ENCODE measurements at places on chromosomes 11 and 22.

DNA sequence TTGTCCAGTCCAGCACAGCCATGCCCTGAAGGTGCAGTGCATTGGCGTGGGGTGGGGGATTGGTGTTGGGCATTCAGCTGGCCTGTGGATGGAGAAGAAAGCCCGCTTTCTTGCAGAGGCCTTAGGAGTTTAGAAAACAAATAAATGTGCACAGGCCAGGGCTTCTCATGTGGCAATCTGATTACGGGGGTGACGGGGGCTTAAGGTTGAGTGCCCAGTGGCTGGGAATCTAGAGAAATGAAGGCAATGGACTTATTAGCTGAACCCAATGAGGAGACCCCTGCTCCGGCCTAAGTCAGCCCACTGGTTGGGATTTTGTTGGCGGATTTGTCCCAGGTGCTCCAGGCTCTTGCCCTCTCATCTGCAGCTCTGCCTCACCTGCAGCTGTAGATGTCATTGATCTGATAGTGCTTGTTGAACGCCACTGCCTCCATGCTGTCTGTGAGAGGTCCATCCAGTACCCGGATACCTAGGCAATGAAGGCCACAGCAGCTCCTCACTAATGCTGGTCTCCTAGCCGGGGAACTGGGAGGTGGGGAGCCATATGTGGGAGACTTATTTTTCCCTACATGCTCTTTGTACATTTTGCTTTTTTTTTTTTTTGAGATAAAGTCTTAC, 6.2 kb downstream of the PCSK7 start:
- DNase-seq: no peak

- no peak for DNase-seq
Measured at GRCh38 chr11:67535561-67535960, 12.3 kb upstream of the CABP2 start.

DNA sequence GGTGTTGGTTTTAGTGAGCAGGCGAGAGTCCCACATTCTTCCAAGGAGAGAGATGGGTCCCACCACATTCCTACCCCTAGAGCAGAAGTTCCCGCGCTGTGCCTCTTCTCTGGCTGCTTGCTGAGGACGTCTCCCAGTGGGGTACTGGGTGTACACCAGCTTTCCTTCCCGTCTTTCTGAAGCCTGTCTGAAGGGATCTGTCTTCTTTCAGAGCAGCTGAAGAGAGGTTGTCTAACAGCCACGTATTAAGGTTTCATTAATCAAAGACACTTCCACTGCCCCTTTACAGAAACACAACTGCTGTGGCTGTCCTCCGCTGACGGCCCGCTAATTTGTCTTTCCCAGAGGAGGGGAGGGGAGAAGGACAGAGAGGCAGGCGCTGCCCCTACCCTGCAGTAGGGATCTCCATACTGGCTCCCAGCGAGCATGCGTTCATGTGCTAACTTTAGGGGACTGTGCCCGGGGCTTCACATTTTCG, 56.0 kb downstream of the ZBTB16 start:
- no peak for DNase-seq

- DNase-seq: no peak
Measured at GRCh38 chr22:48414651-48415050, 1413.0 kb downstream of the BRD1 start.

GRCh38 chr22:22737590-22737989, 93.2 kb downstream of the GGTLC2 start:
- DNase-seq: no peak

- no peak for DNase-seq
Measured at GRCh38 chr11:118659953-118660680, 19.3 kb downstream of the TREH start.

DNA sequence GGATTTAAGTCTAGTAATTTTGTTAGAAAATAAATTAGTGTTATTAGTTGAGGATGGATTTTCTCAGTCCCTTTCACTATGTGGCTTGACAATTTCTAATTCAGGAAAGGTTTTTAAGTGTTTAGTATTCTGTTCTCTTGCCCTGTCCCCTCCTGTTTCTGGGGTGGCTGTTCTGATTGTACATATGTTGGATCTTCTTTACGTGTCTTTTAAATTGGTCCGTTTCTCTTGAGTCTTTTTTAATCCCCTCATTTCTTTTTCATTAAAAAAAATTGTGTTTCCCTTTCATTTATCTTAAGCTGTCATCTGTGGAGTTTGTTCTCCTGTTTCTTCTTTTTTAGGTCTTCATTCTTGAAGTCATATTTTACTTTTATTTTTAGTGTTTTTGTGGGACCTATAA, 12.5 kb downstream of the ZBED4 start:
- DNase-seq: no peak

DNA sequence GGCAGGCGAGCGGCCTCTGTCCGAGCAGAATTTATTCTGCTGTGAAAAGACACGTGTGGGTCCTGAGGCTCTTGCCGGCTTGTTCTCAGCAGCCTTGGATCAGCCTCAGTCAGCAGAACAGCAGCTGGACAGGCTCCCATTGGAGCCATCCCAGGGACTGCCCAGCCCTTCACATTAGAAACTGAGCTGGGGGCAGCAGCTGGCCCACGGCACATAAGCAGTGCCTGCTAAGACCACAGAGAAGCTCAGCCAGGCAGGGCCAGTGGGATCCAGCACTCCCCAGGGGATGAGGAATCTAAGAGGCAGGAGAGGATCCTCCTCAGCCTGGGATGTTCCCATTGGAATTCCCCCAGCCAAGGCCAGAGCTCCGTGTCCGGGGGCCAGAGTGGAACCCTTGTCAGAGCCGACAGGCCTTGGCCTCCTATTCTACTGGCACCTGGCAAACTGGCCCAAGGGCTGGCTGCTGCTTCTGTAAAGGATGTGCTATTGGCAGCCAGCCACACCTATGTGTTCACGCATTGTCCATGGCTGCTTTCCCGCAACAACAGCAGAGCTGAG, 18.2 kb downstream of the RTN4R start:
- DNase-seq: no peak

- no peak for DNase-seq
Measured at GRCh38 chr11:117563556-117563955, 233.5 kb downstream of the DSCAML1 start.

- no peak for DNase-seq
Measured at GRCh38 chr11:64139049-64139448, 26.9 kb downstream of the MACROD1 start.

GRCh38 chr11:115739878-115740277, 235.7 kb upstream of the CADM1 start:
- no peak for DNase-seq

DNA sequence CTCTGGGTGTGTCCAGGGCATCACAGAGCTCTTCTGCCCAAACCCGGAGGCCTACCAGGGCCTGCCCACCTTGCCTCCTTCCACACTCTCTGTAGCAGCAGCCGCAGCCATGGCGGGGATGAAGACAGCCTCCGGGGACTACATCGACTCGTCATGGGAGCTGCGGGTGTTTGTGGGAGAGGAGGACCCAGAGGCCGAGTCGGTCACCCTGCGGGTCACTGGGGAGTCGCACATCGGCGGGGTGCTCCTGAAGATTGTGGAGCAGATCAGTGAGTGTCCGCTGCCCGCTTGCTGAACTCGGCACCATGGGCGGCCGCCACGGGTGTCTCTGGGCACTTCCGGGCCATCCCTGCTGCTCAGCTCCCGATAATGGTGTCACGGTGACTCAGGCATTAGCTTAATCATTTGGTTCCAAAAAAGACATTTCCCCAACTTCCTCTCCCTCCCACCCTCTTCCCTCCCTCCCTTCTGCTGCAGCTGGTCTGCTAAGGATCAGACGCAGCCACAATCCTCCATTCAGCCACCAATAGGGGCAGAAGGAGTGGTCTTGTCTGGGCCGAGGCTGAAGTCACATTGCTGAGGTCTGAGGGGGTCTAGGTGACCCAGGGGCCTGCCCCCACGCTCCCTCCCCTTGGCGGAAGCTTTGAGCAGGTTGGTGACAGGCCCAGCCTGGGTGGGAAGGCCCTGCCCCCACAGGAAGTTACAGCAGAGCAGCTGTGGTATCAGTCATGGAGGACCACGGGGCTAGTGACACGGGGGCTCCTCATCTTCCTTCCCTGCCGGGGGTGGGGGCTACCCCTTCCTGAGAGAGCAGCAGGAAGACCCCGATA, 950 bp downstream of the FERMT3 start:
- DNase-seq: peak; percentile 69

DNA sequence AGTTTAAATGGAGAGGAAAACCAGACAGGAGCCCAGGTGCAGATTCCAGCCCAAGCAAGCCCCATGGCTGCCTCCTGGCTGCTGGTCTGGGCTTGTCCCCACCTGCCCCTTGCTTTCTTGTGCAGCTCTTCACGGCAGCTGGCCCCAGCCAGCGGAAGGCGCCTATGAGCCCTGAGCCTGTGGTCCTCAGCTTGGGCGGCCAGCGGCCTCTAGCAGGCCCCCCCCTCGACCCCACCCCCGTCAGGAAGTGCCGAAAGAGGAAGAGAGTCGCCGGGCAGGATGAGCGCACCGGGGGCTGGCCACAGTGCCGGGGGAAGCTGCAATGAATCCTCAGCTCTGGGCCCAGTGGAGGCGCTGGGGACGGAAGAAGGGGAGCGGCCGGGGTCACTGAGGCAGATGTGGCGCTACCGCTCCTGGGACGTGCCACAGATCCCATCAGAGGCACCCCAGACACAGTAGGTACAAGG, 2.1 kb upstream of the DGKZ start:
- DNase-seq: peak; percentile 75

DNA sequence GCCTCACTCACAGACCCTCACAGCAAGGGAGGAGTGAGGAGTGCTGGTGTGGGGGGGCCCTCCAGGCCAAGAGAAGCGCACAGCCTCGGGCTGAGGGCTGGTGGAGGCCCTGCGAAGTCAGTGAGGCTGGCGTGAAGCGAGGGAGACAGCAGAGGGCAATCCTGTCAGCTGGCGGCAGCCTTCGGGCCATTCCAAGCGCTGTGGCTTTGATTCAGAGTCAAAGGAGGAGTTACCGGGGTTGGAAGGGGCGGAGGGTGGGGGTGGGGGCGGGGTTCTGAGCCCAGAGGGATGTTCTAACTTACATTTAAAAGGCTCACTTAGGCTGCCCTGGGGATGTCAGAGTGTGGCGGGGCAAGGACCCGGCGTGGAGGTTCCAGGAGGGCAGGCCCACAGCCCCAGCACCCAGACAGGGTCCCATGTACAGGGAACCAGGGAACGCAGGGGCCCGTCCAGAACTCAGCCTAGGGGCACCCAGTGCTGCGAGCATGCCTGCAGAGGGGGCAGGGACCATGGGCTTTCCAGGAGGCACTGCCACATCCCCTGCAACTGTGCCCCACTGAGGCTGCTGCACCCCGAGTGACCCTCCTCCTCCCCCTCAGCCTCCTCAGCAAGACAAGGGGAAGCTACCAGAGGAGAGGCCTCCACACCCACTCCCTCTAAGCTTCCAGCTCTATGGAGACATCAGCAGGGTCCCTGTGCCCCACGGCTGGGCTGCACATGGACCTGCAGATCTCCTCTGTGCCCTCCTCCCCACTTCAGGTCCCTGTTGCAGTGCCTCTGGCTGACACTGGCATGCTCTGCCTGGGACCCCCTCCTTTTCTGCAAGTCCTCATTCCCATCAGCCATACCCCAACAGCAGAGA, 39.7 kb upstream of the TTLL12 start:
- no peak for DNase-seq

DNA sequence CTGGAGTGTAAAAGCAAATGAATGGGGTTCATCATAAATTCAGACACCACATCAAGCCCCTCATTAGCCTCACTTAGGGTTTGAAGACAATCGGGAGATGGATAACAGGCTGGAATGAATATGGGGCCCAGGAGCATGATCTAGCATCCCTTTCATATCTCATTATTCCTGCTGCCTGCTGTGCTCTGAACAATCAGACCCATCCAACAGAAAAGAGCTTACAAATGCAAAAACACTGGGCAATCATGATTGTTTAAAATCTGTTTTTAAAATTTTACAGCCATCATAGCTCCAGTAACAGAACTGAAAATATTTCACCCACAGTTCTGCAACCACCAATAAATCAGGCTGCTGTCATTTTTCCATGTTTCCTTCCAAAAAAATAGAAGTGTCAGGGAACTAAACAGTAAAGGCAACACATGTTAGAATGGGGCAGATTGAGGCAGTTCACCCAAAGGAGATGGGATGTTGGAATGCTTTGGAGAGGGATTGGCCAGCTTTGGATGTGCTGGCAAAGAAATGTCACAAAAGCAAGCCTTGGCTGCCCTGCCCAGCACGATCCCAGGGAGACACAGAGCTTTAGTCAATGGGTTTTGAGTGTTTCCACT, 47.8 kb upstream of the BMAL1 start:
- no peak for DNase-seq

DNA sequence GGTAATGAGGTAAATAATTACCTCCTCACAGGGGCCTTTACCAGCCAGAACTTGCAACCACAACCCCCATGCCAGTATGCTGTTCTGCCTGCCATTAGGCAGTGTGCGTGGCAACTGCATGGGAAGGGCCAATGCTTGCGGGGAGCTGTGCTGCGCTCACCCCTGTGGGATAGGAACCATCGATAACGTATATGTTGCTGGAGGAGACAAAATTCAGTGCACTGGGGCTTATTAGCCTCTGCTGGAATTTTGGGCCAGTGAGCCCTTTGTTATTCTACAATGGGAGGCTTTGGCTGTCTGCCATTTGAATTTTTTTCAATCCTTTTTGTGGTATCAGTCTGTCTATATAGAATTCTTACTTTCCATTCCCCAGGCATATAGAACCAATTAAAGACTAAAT, 47.3 kb downstream of the PPP2R1B start:
- DNase-seq: no peak

- DNase-seq: no peak
Measured at GRCh38 chr11:108530426-108530825, 32.2 kb upstream of the POGLUT3 start.

DNA sequence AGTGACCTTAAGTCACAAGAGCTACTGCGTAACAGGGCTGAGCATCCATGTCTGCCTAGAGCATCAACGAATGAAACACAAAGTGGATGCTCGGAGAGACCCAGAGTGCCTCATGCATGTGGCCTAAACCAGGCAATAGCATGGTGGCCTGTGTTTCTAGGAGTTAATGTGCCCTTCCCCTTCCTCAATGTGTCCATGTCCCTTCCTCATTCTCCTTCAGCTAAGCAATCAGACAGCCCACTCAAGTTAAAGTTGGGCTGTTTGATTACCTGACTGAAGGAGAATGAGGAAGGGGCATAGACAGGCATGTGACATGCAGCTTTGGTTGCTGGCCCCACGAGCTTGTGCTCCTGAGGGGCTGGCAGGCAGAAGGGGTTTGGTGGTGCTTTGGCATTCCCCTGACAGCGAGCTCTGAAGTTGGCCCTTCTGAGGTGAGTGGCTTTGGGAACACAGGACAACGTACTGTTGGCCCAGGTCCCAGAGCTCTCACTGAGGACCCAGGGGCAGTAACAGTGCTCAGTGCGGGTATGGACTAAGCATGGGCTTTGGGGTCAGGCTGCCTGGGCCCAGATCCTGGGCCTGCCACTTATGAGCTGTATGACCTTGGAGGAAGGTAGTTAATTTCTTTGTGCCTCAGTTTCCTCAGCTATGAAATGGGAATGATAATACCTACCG, 46.7 kb downstream of the IRAG1 start:
- no peak for DNase-seq
